ENCODE measurements at places on chromosomes 3 and 15. TPM values are rescaled to one million over a fixed set of nuclear protein-coding genes. Genes with fewer than 3 reads are reported as not detected.

Gene MAGI1
- total RNA-seq = 11.3 TPM

Gene DNAH12
- total RNA-seq = under 0.01 TPM

Gene ZBBX
- total RNA-seq = not detected

Gene SMARCC1
- 24.6 TPM for total RNA-seq

Gene CGNL1
- 0.16 TPM for total RNA-seq

Gene BTLA
- 0.16 TPM for total RNA-seq

Gene PATL2
- 1.4 TPM for total RNA-seq

Gene TRH
- not detected for total RNA-seq

Gene UPK1B
- total RNA-seq = under 0.01 TPM

Gene HIGD2B
- under 0.01 TPM for total RNA-seq

Gene VIPR1
- not detected for total RNA-seq

Gene CORO2B
- total RNA-seq = 10.1 TPM

Gene ACOX2
- total RNA-seq = 28.2 TPM

Gene CCDC66
- 21.6 TPM for total RNA-seq

Gene SLC25A26
- 15.2 TPM for total RNA-seq

Gene RLBP1
- total RNA-seq = not detected

Gene SLC28A2
- total RNA-seq = not detected

Gene WDR72
- not detected for total RNA-seq

Gene SPSB4
- not detected for total RNA-seq

Gene CFAP20DC
- total RNA-seq = 1.0 TPM

Gene PPARG
- 25.3 TPM for total RNA-seq

Gene HGD
- total RNA-seq = 0.32 TPM

Gene GOLGA6A
- total RNA-seq = under 0.01 TPM

Gene IGSF11
- total RNA-seq = 0.09 TPM

Gene FOXB1
- total RNA-seq = not detected

Gene SLC12A1
- total RNA-seq = not detected

Gene C3orf20
- total RNA-seq = not detected

Gene CHST13
- not detected for total RNA-seq

Gene ZNF710
- total RNA-seq = 6.5 TPM

Gene TTLL13
- 0.16 TPM for total RNA-seq

Gene ACP3
- total RNA-seq = 1.4 TPM

Gene ACKR4
- total RNA-seq = 4.7 TPM

Gene DZIP1L
- 22.2 TPM for total RNA-seq

Gene RBM15B
- total RNA-seq = 28.3 TPM

Gene ITIH3
- total RNA-seq = not detected

Gene ABI3BP
- 3.5 TPM for total RNA-seq

Gene ATP13A4
- 1.3 TPM for total RNA-seq

Gene UBXN7
- total RNA-seq = 19.8 TPM

Gene SLC33A1
- total RNA-seq = 13.6 TPM

Gene IL5RA
- total RNA-seq = under 0.01 TPM

Gene LYZL4
- total RNA-seq = not detected

Gene SCN11A
- not detected for total RNA-seq

Gene GRAMD1C
- 6.8 TPM for total RNA-seq
